RWPE2 (cell line): ENCODE measurements at places on chromosomes 5 and 9.

- DNase-seq: no peak
Observed at GRCh38 chr5:128757196-128757959, 207.9 kb upstream of the SLC27A6 start.

DNA sequence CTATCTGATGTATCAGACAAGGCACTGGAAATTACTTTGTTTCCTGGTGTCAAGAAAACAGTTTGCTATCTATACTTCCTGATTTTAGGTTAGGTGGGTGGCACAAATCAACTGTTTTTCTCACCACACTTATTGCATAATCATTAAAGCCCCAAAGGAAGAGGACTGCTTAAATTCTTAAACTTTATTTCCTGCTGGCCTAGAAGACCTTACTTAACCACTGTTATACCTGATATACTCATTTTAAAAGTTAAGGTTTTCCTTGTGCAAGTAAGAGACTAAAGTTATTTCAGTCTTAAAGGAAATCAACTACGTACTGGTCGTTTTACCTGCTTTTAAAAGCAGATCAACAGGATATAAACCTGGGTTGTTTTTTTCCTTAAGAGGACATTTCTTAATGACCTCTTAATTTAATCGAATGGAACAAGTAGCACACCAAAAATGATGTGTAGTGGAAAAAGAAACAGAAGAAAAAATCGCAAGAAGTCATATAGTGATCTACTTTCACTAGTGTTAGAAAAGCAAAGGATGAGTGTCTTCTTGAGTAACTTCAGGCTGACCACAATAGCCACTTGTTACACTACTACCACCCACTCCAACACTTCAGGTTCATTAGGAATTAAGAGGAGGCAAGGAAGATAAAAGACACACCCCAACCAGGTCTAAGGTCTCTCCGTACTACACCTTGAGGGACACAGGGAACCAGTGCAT lies 974 bp downstream of the CLINT1 start:
- DNase-seq: no peak

- no peak for DNase-seq
Observed at GRCh38 chr9:14418301-14418940, 104.5 kb upstream of the NFIB start.

GRCh38 chr9:36787709-36788108 lies 215.0 kb downstream of the MELK start:
- no peak for DNase-seq

DNA sequence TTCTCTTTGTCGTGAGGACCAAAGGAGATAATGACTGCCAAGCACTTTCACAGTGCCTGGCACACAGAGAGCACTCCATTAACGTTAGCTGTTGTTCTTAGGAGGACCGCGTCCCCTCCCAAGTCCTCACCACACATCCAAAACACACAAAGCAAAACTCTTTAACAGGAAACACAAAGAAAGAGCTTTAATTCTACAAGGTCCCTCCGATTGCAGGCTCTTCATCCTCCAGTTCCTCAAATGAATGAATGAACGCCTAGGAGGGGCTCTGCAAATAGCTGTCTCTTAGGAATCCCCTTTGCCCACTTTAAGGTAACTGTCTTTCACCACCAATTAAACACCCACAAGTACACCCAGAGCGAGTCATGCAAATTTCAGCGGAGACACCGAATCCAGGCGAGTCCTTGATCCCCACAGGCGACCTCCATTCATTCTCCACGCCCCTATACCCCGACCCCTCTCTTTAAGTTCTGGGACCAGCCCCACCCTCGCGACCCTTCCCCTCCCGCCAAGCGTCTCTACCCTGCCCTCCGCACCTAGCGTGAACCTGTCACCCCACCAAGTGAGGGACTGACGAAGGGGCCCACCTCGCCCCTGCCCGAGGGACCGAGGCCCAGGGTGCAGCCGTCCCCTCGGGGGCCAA lies 644 bp downstream of the TSC1 start:
- DNase-seq: no peak

GRCh38 chr9:114016101-114016500 lies 62.0 kb downstream of the AMBP start:
- no peak for DNase-seq

GRCh38 chr5:112691339-112691680 lies 46.4 kb upstream of the APC start:
- no peak for DNase-seq

DNA sequence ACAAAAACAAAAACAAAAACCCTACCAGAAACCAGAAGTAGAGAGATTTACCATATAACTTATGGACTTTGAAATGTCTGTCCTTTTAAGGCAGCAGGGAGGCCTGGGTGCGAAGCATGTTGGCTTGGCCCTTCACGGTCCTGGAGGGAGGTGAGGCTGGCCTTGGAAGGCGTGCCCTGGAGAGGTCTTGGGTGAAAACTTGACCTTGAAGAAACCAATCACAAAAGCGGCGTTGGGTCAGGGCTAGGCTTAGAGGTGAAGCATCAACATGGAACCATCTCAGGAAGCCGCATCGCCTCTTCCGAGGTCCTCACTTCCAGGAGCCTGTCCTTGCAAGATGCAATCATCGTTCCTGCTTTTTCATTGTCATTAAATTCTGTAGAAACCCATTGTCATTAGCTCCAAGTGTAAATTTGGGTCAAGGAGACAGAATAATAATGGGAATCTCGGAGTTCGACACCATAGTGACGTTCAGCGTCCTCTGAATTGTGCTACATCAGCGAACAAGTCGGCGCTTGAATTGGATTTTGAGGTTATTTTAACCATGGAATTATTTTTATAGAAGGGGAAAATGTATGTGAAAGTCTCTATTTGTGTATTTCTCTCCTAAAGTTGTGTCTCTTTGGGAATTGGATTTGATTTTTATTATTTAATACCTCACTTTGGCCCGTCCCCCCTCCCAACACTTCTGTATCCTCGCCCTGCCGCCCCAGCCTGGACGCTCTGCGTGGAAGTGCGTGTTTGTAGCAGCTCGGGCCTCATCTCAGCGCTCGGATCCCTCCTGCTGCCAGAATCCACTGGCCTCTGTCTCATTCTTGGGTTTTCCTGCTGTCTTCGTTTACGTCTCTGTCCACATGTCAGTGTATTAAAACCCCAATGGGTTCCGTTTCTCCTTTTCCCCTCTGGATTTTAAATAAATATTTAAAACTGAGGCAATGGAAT lies 11.1 kb upstream of the ORM1 start:
- peak; percentile 37 for DNase-seq

DNA sequence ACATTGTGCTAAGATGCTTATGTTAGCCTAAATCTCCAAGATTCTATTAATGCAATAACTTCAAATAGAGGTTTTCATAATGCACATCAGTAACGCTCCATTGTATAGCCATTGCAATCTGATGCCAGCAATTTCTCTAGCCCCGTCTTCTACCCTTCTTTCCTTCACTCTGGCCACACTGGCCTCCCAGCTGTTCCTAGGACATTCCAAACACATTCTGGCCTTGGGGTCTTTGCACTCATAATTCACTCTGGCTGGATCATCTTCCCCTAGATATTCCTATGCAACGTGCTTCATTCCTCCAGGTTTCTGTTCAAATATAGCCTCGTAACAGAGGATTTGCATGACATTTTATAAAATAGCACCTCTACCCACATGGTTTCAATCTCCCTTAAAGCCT lies 23.3 kb downstream of the FAM81B start:
- no peak for DNase-seq

DNA sequence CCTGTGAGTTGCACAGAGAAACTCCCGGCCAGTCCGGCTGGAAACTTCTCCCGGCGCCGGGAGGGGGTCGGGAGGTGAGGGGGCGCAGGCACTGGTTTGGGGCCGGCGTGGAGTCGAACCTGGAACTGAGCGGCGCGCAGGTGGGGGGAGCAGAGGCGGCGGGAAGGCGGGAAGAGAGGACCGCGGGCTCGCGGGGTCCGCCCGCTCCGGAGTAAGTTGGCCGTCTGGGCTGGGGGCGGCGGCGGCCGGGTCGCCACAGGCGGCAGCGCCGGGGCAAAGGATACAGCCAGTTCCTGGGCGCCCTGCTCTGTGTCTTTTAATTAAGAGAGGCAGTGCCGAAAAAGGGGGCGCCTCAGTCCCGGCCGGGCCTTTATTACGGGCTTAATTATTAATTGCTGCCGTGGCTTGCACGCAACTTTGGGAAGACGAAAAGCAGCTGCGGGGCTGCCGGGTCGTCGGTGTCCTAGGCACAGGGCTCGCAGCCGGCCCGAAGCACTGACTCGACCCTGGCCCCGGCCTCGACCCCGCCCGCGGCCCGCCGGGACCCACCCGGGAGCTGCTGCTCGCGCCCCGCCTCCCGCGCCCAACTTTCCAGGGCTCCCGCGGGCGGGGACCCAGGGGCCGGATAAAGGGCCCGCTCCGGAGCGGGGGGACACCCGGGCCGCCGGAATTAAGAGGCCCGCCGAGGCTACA lies 1.1 kb downstream of the NTNG2 start:
- no peak for DNase-seq

- no peak for DNase-seq
Observed at GRCh38 chr9:33025572-33026342, 684 bp downstream of the DNAJA1 start.

DNA sequence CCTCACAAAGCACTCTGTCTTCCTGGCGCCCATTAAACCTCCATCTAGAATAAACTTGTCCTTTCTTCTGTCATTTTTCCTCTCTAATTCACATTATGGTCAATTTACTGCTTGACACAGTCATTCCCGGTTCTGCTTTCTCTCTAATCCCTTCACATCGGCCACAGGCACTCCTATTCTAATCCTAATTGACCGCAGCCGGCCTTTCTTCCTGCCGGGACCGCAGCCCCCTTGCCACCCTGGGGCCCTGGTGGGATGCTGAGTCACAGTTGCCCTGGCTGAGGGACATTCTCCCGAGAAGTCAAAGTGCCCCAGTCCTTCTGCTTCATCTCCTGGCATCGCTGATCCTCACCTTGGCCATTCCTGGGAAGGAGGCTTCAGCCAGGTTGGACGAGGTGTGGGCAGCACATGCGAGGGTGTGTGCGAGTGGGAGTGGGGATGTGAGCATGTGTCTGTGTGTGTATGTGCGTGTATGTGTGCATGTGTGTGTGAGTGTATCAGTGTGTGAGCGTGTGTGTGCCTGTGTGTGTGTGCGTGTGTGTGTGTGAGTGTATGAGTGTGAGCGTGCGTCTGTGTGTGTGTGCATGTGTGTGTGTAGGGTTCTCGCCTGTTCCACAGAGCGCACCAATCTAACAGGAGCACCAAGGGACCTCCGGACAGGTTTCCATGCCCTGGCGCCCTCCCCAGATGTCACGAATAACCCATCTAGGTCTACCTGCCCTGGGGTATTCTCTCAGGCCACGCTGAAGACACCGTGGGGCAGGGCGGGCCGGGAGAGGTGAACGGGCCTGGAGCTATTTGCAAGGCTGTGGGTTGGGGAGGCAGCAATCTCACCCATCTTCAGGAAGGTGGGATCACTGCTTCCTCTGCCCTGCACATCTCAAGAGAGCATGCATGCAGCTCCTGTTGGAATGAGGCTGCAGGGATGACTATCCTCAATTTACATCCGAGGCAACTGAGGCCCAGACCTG lies 191.2 kb downstream of the PAX5 start:
- DNase-seq: no peak

GRCh38 chr5:178772351-178772750 lies 41.9 kb upstream of the ZNF354A start:
- peak; percentile 58 for DNase-seq

DNA sequence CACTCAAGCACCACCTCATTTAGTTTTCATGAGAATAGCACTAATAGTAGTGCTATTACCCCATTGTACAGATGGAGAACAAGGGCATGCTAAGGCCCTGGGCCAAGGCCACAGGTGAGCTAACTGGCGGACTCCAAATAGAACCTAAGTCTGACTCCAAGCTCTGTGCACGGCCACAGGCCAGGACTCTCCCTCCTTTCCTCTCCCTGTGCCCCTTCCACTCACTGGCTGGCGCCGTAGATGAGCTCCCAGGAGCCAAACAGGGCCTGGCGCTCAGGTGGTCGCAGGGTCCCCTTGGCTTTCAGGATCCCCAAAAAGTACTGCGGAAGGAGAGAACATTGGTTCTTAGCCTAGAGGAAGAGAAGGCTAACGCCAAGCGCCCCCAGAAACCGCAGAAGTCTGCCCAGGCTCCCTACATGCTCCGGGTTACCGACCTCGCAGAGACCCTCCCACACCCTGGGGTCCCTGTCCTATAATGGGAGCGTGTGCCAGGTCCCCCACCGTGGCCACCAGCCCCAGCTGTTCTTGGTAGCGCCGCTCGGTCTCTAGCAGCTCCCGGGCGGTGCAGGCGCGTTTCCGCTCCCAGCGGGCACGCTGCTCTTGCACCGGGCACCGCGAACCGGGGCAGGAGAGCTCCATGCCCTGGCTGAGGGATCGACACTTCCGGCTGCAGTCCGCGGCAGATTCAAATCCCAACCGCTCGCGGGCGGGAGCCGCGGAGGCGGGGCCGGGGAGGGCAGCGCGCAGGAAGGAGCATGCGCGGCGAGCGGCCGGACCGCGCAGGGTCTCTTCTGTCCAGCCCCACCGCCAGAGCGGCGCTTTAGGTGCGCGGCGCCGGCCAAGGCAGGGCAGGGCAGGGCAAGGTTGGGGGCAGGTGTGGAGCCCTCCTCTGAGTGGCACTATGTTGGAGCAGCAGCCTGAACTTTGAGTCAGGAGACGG lies at the start of gene ARHGEF39:
Gene ARHGEF39 (minus strand): TSS at position 665 of the 940 bp plus-strand sequence. CDS start 26 bp downstream, at position 639.
- DNase-seq: no peak

DNA sequence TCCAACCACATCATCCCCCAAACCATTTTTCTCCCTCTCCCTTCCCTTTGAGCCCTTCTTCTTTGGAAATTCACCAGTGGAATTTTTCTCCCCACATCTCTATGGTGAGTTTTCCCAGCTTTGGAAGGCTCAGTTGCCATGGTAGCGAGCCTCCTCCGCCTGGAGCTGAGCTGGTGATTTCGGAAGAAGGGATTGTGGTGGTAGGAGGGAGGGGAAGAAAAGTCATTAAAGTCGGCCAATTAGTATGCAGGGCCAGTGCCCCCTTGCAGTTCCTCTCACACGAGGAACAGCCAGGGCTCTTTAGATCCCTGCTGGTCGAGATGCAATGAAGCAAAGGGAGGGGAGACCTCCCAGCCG lies 322.0 kb downstream of the NTRK2 start:
- DNase-seq: no peak

GRCh38 chr9:128114326-128115186 lies 13.0 kb downstream of the PTGES2 start:
- peak; percentile 53 for DNase-seq

DNA sequence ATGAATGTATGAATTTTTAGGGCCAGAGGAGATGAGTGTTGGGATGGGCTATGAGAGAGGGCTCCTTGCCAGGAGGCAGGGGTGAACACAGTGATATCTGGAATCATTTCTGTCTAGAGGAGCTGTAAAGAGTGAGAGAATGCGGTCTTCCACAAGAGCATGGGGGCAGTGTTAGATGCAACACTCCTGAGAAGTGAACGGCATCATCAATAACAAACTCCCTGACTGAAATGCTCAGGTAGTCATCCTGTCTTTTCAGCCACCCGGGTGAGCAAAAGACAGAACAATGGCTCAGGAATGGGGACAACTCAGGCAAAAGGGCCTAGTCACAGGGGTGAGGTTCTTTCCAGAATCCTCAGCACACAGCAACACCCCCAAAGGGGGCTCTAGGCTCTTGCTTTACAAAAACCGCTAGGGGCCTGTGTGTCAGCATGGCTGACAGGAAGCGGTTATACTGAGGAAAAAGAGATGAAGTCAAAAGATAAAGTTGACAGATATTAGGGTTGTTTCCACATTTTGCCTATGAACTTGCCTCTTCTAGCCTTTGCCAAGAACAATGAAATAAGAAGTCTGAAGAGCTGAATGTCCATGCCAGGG lies 104.6 kb upstream of the LRRTM2 start:
- DNase-seq: no peak

GRCh38 chr9:89993678-89994630 lies 389.1 kb downstream of the GADD45G start:
- DNase-seq: no peak
